ENCODE measurements at places on chromosomes 1 and 21.

DNA sequence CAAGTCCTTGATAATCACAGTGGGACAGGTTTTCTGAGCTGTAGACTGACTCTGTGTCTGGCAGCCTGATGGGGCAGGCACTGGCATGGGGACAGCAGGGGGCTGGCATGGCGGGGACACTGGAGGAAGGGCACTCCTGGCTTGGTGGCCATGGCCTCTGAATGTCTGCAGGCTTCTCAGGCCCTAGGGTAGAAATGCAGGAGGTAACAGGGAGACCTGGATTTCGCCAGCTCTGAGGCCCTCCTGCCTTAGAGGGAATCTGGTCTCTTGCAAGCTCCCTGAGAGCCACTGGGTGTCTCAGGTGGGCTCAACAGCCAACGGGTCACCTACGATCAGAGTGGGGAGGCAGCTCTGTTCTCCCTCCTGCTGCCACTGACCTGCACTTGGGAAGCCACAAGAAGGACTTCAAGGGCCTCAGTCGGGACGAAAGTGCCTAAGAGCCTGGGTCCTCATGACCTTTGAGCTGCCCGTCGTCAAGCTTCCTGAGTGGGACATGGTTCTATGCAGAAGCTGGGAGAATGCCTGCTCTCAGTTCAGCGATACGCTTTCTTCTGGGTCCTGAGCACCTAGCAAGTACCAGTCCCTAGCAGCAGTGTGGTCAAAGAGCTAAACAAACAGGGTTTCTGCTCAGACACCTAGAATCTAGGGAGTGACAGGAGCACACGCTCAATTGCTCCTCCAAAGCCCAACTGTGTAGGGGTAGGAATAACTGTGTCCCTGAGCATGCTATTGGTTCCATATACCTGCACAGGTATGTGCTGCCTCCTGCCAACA, 569.0 kb downstream of the PTPRU start:
- no peak for DNase-seq

DNA sequence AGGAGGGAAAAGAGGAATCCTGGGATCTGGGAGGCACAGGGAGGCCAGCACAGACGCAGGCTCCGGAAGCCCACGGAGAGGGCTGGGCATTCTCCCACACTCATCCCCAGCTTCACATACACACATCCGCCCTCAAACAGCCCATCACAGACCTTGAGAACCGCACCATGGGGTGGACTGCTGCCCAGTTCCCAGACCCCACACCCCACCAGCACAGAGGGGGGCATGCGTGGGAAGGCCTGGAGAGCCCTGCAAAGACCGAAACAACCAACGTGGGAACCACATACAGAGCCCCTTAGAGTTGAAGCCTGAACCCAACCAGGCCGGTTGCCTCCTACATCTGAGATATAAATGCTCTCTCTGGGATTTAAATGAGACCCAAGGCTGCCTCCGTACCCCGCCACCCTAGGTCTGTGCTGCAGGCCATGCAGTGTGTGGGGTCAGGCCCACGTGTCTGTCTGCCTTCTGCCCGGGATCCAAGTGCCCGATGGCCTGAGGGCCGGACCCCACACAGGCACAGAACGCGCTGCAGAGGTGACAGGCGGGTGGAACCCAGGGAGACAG, 126.2 kb upstream of the COL6A1 start:
- DNase-seq, result no peak

GRCh38 chr1:21899987-21900386, 37.1 kb downstream of the HSPG2 start:
- DNase-seq, result no peak

GRCh38 chr1:58401991-58402390, 144.5 kb downstream of the OMA1 start:
- no peak for DNase-seq

DNA sequence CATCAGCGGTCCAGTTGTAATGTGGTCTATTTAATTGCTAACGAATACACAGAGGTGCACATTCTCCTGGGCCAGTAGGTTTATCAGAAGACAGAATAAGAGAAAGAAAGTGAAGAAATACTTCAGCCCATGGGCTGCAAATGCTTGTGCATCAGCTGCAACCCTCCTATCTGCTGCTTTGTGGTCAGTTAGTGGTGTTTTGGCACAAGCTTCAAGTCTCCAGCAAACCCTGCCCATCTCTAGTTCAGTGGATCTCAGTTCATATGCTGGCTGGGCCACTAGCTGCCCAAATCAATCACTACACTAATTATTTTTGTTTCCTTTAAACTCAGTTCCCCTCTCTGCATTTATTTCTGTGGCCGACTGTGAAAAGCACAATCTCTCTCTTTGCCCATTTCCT, 124.2 kb downstream of the KCNJ6 start:
- no peak for DNase-seq

GRCh38 chr1:244651956-244652622, 837 bp upstream of the DESI2 start:
- no peak for DNase-seq

DNA sequence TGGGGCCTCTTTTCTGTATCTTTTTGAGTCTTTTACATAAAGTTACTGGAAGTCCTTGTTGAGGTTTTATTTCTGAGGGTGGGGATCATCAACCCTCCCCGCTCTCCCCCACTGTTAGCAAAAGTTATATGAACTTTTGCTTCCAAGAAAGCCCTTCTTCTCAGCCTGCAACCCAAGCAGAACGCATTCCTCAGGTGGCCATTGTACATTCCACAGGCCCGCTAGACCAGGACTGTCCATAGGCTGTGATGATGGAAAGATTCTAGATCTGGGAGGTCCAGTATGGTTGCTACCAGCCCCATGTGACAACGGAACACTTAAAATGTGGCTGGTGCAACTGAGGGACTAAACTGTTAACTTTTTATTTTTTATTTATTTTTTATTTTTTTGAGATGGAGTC, 11.8 kb upstream of the YBX1 start:
- DNase-seq, result no peak

- DNase-seq, result no peak
These were observed 36.7 kb upstream of the LRRC8B start for GRCh38 chr1:89487972-89488371.

GRCh38 chr1:52007215-52008002, 16.9 kb upstream of the RAB3B start:
- no peak for DNase-seq

DNA sequence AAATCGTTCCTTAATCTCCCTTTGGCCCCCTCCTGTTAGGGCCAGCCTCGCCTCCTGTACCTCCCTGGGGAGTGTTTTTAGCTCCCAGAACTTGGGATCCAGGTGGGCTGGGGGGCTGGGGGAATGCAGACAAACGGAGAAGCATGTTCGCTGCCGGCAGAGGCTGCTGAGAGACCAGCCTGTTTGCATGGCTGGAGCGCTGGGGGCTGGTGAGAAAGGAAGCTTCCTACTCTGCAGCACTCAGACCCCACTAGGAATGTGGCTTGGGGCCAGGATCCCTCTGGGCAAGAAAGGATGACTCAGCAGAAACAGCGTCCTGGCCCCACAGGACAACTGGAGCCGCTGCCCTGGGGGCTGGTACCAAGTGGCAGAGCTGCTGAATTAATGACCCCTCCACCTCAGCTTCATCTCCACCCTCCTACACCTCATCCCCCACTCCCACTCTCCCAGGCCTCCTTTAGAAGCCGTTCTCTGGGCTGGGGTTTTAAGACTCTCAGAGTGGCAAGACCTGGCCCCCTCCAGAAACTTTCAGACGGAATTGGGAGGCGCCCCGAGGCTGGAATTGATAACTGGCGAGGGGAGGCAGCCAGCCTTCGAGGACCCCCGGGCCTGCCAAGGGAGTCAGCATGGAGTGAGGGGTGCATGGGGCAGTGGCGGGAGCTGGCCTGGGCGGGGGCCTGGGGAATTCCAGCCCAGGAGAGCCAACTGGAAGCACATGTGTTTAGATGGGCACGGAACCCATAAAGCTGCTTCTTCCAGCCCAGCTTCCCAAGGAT, 28.5 kb upstream of the EPS8L3 start:
- no peak for DNase-seq

DNA sequence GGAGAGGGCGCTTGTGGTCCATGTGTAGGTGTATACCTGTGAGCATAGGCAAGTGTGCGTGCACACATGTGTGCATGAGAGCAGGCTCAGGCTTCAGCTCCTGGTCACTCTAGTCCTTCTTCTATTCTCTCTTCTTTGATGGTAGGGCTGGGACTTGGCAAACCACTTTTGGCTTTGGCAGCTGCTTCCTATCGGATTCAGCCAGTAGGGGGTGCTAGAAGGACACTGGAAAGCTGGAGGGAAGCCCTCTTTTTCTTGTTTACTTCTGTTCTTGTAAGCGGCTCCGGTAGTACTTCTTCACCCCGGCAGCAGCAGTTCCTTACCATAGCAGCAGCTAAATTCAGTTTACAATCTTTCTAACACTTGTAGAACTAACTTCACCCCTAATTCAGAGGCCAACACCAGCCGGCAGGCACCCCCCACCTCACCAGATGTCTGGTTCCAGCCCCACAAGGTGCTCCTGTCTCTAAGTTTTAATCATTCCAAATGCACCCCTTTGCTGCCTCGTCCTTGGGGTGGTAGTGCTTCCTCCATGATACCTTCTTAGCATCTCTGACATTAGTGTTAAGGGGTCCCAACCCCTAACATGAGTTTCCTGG, 25.1 kb downstream of the NENF start:
- DNase-seq, result no peak

GRCh38 chr1:80593197-80593596, 1207.5 kb upstream of the ADGRL2 start:
- no peak for DNase-seq

GRCh38 chr1:3369446-3370076, 84.9 kb upstream of the ARHGEF16 start:
- no peak for DNase-seq

DNA sequence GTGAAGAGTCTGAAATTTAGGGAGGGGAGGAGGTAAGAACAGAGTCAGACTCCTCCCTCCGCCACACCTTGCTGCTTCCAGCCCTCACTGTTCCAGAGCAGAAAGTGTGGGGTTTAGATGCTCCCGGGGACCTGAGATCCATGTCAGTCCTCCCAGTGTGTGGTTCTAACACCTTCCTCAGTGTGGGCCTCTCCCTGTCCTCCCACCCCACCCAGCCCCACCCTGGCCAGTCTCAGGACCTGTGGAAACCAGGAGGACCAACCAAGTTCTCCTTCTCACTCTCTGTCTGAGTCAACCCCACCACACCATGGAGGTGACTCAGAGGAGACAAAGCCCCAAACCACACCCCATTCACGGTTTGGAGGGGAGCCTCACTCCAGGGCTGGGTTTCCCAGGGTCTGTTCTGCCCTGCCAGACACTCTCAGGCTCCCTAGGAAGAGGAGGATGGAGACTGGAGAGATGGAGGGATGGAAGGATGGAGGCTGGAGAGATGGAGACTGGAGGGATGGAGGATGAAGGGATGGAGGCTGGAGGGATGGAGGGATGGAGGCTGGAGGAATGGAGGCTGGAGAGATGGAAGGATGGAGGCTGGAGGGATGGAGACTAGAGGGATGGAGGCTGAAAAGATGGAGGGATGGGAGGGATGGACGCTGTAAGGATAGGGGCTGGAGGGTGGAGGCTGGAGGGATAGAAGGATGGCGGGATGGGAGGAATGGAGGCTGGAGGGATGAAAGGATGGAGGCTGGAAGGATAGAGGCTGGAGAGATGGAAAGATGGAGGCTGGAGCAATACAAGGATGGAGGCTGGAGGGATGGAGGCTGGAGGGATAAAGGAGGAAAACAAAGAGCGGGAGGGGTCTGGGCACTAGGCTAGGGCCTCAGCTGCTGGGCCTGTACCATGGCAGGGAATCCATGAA, 100.9 kb upstream of the RUNX3 start:
- peak; percentile 47 for DNase-seq

DNA sequence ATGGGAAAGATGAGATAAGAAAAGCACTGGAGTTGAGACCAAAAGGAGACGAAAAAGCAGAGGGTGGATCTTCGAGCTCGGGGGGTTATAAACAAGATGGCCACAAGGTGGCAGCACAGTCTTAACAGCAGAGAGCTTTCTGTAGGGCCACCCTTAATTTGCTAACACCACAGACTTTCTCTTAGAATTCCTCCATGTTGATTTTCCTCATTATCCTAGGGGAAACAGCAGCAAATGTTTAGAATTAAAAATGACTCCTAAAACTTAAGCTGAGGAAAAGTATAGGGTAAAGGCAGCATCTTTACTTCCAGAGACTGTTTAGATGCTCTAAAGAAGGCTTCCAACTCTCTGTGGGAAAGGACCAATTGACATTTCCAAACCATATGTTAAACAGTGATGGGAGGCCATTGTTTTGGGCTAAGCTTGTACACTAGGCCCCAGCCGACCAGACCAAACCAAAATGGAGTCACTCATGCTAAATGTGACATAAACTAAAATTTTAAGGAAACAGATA, 2.5 kb upstream of the APOBEC4 start:
- DNase-seq, result peak; percentile 61

- no peak for DNase-seq
These were observed 31.7 kb downstream of the ERICH3 start for GRCh38 chr1:74641876-74642275.

- DNase-seq, result no peak
These were observed 14.2 kb upstream of the CELSR2 start for GRCh38 chr1:109235137-109235536.

- no peak for DNase-seq
These were observed 58.2 kb upstream of the SLC45A1 start for GRCh38 chr1:8259498-8260290.

GRCh38 chr1:203493901-203494300, at the start of gene OPTC:
Gene OPTC, plus strand, starts transcription at chr1:203494153. Its CDS starts 1,853 bp downstream, at chr1:203496006.
- DNase-seq, result no peak

GRCh38 chr21:15124731-15125130, 59.9 kb upstream of the NRIP1 start:
- DNase-seq, result no peak

- DNase-seq, result no peak
These were observed 33.4 kb downstream of the RGS4 start for GRCh38 chr1:163102590-163102989.

- DNase-seq, result no peak
These were observed 23.3 kb downstream of the KDM4A start for GRCh38 chr1:43673261-43673660.

DNA sequence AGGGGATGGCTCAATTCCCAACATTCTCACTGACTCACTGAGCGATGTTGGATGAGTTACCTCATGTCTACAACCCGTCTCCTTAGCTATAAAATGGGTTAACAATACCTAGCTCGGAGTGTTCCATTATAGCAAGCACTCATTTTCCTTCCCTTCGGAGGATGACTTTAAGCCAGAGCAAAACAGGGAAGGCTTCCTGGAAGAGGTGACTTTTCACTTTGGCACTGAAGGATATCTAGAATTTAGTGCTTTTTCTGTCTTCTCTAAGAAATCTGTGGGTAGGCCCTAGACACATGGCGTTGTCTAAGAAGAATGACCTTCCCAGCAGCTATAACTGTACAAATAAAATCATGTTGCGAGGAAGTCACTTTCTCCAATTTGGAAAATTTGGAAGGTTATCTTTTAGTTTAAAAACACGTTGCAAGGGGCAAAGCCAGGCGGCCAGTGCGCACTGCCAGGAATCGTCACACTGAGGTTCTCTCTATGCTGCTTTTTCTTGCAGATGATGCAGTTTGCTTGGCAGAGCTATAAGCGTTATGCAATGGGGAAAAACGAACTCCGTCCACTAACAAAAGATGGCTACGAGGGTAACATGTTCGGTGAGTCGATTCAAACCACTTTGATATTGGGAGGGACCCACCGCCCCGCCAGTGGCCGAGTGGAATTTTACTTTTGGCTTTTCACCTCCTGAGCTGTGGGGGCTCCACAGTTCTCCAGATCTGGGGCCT, 69.5 kb downstream of the MAN1C1 start:
- DNase-seq, result no peak
